ENCODE measurements at places on chromosomes 1 and 21.
A peak's percentile ranks its signal among the peaks of the same experiment; 100 is the strongest.

DNA sequence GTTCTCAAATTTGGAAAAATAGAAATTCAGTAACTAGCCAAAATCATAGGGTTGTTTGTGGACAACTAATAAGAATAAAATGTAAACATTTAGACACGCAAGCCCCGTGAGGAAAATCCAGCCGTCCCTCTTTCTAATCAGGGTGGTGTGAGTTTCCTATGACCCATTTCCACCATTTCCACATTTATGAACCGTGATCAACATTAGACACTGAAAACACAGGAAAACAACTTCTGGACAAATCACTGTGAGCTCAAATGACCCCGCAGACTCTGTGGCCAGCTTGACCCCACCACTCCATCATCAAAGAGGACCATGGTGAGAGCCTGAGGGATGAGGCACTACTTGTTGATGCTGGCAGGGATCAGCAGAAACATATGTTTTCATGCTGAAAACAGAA is 101.0 kb downstream of the SIM2 start:
- no peak for DNase-seq

GRCh38 chr21:27513016-27513415 is 546.1 kb upstream of the ADAMTS5 start:
- no peak for DNase-seq

DNA sequence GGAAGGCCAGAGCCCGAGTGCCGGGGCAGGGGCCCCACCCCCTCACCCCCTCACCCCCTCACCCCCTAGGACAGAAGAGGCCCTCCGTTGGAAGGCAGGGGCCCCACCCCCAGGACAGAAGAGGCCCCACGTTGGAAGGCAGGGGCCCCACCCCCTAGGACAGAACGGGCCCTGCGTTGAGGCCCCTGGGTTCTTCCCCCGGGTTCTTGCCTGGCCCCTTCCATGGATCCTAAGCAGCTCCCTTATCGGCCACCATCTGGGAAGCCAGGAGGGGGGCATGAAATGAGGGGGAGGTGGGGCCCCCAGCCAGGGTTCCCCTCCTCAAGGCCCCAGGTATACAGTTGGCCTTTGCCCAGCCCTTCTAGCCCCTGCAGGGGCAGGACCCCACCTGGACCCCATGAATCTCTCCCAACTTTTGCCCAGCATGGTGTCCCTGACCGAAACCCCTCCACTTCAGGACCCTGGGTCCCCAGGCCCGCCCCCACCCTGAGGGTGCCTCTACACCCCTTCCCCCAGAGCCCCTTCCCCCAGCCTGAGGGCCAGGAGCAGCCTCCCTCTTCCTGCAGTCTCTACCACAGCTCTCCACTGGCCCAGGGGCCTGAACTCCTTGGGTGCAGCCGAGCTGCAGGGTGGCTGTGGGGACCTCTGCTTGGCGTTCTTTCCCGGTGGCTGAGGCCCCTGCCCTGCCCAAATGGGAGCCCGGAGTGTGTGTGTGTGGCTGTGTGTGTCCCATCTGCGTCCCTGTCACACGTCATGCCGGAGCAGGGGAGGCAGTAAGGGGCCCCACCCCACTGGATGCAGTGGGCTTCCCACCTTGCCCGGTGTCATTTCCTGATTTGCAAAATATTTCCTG is 4.3 kb upstream of the VWA1 start:
- no peak for DNase-seq

GRCh38 chr1:109369167-109369746 is 28.5 kb downstream of the SORT1 start:
- DNase-seq: no peak

GRCh38 chr1:86016076-86016759 is 140.4 kb downstream of the COL24A1 start:
- no peak for DNase-seq

DNA sequence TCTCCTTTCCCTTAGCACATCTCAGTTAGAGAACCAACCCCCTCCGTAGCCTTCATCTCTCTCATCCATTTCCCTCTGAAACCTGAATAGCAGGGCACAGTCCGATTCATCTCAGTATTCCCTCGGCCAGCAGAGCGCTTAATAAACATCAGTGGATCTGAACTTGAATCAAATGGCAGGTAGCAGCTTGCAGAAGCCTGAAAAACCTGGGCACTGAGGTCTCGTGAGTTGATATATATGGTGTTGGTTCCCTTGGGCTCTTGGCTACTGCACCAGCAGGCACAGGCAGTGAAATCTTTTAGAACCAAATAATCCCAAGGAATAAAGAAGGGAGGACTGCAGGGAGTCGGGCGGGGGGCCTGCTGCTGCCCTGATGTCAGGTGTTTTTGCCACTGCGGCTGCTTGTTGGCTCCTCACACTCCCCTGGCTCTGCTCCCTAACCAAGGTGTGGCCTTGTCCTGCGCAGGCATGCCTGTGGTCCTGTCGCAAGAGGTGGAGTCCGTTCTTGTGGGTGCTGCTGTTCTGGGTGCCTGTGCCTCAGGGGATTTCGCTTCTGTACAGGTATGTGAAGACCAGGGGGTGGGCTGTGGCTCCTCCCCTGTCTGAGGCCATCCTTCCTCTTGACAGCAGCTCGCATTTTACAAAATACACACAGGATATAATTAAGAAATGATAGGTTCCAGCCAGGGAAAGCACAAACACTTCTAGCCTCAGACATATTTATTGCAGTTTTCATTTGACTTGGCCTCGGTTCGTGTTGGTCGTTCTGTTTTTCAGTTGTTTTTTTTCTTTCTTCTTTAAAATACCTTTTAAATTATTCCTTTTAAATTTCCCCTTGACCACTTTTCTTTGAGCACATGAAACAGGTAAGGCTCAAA is 140.9 kb upstream of the HOOK1 start:
- peak; percentile 58 for DNase-seq

DNA sequence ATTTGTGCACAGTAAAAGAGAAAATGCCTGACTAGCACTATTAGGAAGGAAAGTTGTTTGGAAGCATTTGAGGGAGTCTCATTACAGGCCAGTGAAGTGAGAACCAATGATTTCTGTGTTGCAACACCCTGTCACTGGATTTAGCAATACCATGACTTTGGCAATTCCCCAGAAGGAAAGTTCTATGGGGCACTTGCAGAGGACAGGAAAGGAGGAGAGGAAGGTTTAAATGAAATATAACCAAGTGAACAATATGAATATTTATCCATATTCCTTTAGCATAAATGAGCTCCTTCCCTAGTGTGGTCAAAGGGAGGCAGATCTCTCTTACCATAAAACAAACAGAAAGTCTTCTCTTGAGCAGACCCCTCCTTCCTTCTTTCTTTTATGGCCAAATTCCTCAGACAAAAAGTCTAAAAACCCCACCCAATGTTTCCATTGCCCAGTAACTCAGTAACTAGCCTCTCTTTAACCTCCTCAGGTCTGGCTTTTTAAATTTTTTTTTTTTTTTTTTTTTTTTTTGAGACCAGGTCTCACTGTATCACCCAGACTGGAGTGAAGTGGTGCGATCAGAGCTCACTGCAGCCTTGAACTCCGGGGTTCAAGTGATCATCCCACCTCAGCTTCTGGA is 5.5 kb downstream of the TLR5 start:
- DNase-seq: no peak

- DNase-seq: no peak
Measured at GRCh38 chr1:200028586-200029034, 1.1 kb downstream of the NR5A2 start.

GRCh38 chr21:45945066-45945867 is 36.3 kb upstream of the COL6A1 start:
- DNase-seq: no peak

GRCh38 chr1:206941766-206942418 is 4.4 kb downstream of the PIGR start:
- no peak for DNase-seq

DNA sequence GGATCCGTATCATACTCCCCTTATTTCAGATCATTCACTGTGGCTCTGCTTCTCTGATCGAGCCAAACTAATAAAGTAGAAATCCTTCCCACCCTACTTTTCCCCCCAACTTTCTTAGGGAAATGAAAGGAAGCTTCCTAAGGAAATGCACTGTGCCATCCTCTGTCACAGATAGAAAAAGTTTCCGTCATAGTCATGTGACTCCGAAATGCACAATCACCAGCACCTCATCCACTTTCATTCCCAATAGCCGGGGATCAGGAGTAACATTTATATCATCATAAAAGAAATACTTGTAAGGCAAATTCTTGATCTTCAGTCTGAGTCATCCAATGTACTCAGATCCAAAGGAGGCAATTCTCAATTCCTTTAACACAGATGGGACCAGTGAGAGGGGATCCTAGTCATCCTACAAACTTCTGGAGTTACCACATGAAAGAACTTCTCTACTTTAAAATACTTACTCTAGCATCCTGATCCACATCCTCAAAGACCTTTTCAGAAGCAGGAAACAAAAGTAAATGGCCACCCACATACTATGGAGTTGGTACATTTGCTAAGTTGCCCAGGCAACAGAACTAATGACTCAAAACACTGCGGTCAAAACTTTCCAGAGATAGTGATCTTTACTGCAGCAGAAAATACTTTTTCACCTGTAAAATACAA is 97.8 kb upstream of the ZC3H11B start:
- no peak for DNase-seq

GRCh38 chr1:205076245-205076761 is 8.0 kb downstream of the TMEM81 start:
- no peak for DNase-seq

DNA sequence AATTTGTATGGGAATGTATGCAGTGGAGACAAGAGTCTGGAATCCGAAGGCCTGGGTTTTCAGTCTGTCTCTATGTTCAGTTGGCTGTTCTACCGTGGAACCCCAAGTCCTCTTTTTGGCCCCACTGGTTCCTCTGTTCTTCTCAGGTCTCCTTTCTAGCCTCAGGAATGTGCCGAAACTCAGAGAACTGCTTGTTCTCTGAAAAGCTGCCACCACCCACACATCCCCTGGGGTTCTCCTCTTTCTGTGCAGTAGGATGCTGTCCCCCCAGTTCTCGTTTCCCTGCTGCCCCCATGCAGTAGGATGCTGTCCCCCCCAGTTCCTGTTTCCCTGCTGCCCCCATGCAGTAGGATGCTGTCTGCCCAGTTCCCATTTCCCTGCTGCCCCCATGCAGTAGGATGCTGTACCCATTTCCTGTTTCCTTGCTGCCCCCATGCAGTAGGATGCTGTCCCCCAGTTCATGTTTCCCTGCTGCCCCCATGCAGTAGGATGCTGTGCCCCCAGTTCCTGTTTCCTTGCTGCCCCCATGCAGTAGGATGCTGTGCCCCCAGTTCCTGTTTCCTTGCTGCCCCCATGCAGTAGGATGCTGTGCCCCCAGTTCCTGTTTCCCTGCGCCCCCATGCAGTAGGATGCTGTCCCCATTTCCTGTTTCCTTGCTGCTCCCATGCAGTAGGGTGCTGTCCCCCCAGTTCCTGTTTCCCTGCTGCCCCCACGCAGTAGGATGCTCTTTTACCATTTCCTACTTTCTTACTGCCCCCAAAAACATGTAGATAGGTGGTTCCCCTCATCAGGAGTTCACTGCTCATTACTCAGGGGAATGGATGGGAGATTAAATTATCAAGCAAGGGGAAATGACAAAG is 35.3 kb downstream of the OPTC start:
- DNase-seq: no peak

- DNase-seq: no peak
Measured at GRCh38 chr1:169928438-169929209, 34.9 kb upstream of the SCYL3 start.

DNA sequence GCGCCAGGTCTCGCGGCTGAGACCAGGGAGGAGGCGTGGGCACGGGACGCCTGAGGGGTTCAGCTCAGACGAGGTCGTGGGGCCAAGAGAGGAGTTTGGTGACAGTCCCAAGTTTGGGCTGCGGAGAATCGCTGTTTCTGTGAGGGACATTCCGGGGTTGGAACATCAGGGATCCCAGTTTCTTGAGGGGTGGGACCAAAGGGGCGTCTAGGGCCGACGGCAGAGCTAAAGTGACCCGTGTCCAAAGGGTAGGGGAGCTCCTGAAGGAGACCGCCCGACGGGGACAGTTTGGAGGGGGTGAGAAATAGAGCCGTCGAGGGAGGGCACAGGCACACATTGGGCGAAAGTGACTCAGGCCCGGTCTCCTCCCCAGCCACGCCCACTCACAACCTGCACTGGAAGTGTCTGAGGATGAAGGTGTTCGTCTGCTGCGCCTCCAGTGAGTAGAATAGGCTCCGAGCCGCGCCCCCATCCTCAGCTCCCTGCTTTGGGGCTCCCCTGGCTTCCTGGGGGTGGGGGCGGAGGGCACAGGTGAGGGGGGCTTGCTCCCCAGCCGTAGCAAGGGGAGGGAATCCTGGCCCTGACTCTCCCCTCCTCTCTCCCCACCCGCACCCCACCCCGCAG is 7.0 kb downstream of the EFNA3 start:
- peak; percentile 78 for DNase-seq

DNA sequence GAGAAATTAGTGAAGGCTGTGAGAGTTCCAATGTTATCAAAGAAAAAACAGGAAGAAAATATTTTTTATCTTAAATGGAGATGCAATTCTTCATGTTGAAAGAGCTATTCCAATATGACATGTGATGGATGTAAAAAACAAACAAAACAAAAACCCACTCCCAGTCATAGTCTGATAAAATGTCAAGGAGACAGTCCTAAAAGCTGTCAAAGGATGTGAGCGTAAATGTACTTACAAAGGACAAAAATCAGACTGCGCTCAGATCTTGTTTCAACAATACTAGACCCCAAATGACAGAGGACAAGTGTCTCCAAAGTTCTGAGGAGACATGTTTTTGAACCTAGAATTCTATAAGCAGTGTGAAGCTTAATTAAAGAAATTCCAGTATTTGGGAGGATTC is 265.8 kb downstream of the PLPP3 start:
- DNase-seq: no peak

DNA sequence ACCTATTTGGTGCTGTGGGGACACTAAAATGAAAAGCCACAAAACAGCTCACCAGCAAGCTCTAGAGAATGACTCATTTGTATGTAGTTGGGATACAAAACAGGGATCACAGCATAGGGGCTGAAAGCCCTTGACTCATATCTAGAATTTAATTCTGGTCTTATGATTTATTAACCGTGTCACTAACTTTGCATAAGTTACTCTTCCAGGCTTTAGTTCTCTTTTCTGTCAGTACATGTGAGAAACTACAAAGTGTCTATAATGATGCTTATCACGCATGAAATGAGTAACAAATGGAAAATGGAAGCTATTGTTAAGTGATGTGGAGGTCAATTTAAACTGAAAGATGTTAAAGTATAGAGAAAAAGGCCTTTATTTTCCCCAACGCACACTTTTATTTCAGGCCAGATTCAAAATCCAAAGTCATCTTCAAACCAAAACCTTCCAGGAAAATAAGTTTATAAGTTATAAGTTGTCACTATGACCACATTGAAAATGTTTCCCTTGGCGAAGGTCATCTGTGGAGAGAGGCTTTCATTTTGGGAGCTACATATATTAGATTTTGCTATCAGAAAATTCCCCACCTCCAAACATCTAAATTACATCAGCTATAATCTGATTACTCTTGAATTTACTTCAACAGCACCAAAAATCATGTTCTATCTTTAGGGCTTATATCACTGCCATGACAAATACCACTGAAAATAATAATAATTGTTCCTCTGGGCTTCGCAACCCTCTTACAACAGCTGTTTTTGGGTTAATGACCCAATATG is 430.5 kb downstream of the MRPL39 start:
- DNase-seq: no peak

Data from Right ventricle myocardium inferior (tissue), 1 donor.